ENCODE measurements at places on chromosomes 12 and 14.

DNA sequence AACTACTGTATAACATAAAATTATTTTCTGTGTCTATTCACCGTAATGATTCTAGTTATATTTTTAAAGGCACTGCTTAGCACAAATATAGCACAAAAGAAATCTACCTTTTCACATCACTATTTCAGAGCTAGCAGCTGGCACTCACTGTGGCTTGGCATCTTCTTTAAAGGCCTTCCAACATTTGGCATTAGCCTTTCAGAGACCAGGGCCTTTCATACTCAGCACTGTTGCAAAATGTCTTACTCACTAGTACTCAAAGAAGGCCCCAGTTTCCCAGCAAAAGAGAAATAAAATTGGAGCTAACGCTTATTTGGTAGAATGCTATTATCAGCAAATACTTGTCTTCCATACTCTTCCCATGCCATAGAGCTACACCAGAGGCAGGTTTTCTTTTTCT, 238.4 kb downstream of the MED13L start:
- no peak for DNase-seq

DNA sequence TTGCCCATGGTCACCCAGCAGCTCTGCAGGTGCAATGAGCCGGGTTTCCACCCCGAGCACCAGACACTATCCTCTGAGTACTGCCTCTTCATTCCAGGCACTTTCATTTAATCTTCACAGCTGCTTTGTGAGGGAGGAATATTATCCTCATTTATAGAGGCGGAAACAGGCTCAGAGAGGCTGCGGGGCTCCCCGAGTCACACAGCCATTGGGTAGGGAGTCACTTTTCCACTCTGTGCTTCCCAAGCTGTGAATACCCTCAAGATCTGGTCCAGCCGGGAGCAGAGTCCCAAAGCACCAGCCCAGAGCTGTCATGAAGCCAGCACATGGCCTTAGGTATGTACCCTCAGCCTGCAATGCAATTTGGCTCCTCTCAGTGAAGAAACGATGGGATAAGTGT, 51.7 kb upstream of the RIN3 start:
- no peak for DNase-seq

DNA sequence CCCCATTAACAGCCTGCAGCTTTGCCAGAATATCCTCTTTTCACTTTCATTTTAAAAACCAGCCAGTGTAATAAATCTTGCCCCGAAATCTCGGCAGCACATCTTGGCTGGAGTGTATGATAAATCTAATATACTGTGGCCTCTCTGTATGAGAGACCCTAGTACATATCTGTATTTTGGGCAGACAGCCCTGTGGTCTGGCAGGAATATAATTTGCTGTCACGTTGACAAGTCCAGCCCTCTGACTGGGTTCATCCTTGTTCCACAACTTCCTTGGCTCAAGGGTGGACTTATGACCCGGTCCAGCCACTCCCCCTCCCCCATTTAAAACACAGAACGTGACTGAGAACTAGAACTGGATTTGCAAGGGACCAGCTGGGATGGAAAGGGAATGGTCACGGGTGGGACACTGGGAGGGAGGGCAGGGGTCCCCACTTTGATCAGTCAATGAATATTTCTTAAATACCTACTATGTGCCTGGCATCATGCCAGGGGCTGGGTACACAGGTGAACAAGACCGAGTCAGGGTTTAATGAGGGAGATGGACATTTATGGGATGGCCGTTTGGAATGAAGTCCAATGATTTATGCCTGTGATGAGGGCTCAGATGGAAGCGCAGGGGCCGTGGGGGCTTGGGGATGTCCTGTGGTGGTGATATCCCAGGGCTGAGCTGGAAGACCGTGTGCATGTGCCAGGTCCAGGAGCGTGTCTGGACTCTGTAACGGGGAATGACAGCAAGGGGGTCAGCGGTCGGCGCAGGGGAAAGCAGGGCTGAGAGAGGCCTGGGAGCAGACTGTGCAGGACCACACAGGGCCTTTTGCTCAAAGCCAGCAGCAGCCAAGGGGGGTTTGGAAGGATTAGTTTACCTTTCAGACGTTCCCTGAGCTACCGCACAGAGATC, 190.5 kb downstream of the PHETA1 start:
- DNase-seq, result peak; percentile 36

DNA sequence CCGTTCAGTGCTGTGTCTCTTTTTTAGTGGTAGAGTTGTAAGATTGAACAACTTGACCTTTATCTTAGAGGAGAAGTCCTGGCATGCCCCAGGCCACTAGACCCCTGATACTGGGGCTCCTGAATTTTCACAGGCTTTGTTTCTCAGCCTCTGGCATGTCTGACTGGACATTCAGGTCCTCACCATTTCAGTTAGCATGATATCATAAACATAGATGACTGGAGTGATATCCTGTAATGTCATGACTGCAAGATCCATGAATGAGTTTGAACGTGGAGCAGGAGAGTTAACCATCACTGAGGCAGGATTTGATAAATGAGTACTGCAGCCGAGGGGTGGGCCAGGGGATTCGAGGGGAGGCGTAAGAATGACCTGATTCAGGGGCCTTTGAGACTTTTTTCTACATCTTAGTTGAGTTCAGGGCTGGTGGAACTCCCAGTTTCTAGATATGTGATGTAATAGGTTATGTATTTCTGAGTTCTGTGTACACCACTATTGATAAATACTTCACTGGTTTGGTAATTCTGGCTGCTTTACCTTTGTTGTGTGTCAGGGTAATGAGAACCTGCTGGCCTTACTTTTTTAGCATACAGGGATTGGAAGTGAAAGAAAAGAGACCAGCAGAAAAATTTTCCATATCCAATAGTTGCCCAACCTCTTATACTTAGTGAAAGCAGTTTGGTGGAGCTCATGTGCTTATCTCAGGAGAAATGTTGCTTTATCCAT, 217.0 kb downstream of the SYNE2 start:
- no peak for DNase-seq

GRCh38 chr14:71029236-71029781, 122.0 kb downstream of the PCNX1 start:
- no peak for DNase-seq
